Activated T-helper 1 cell treated with anti-CD3 and anti-CD28 coated beads, Interleukin-12 subunit alpha, Interleukin-12 subunit beta, Interleukin-2, Interleukin-4 antibody, amounts not matched to agents 30 ng/mL and 10 ng/mL and 1 ng/mL, durations not matched to agents 14 hours and 24 hours and 36 hours (primary cell): ENCODE measurements at places on chromosomes 16 and 17. TPM values are rescaled to one million over a fixed set of nuclear protein-coding genes. Genes with fewer than 3 reads are reported as not detected.

DNA sequence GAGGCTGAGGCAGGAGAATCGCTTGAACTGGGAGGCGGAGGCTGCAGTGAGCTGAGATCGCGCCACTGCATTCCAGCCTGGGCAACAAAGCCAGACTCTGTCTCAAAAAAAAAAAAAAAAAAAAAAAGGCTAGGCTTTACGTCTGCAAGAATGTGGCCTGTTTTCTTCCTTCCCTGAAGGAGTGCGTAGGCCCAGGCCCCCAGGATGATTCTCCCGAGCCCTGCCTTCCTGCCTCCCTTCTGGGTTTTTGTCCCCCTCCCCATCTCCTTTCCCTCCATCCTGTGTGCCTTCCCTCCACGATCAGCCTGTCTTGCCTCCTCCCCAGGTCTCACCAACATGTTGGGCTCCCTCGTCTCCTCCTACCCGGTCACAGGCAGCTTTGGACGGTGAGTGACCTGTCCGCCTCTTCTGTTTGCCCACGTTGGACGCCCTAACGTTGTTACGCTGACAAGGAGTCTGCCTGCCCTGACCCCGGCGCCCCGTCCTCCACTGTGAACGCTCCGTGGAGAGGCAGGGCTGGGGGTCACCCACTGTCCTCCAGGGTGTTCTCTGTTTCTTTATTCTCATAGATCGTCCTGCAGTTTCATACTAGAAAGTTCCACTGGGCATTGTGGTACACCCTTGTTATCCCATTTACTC, 15.7 kb upstream of the RNF213 start:
- H3K4me1 ChIP-seq: no peaks in the 10 kb centered on the region
- DNase-seq: no peak
- H3K27ac ChIP-seq: no peak overlapping the region
- H3K27me3 ChIP-seq: no peaks in the 10 kb centered on the region
- H3K4me3 ChIP-seq: no peak overlapping the region

DNA sequence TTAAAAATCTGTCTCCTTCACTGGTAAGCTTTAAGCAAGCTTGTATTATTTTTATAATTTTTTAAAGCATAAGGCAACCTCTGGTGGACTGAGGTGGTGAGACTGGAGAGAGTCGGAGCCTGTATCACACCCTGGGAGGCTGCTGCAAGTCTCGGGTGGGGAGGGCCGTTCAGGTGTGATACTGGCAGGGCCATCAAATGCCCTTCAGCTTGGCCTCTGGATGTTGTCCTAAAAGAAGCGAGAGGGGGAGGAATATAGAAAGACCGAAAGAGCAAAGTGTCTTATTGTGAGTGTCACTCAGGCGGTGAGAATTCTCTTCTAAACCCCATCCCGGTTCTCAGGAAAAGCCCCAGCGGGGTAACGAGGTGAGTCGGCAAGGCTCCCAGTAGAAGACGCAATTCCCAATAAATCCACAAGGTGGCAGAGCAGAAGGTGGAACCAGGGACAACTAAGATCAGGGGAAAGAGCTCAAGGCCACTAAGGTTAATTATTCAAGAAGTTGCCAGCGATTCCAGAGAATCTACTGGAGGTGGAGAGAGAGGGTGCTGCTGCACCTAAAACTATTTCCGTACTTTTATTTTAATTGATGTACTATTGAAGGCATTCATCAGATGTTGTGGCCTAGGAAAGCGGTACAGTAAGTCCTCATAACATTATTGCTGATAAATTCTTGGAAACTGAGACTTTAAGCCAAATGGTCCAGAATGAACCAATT, 14.1 kb downstream of the C17orf67 start:
- H3K4me3 ChIP-seq: no peak overlapping the region
- peaks cover 6% of the 10 kb centered on the region for H3K27me3 ChIP-seq
- H3K36me3 ChIP-seq: peaks cover 2% of the 10 kb centered on the region
- peak; percentile 62 for DNase-seq

DNA sequence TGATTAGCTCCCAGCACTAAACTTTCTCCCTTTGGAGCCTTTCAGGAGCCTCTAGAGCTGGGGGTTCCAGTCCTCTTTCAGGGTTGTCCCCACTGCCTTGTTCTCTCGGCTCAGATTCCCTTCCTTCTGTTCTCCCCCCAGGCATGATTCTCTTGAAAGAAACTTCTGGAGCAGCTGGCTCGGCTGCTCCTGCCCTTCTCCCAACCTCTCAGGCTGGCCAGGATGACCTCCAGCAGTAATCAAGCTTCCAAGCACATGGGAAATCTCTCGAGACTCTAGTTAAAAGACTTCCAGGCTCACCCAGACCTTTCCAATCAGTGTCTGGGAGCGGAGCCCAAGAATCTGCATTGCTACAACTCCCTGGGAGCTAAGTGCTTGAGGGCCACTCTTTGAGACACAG, 3.6 kb downstream of the SDK2 start:
- H3K4me1 ChIP-seq: peaks cover 9% of the 10 kb centered on the region
- no peak overlapping the region for H3K27ac ChIP-seq
- H3K27me3 ChIP-seq: peaks cover 28% of the 10 kb centered on the region

DNA sequence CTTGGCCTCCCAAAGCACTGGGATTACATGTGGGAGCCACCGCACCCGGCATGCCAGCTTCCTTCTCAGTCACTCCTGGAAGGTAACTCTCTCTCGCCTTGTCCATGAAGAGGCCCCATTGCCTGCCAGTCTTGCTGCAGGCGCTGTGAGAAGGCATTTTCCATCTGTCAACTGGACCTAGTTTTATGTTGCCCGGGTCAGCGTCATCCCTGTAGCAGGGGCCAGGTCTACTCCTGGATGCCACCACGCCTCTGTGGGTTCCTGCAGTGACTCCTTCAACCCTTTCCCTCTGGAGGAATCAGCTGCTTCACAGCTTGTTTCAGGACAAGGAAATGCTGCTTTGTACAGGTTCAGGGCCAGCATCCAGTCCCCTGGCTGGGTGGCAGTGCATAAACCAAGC, 2.6 kb upstream of the NLRC3 start:
- no peak for DNase-seq
- peaks cover 52% of the 10 kb centered on the region for H3K4me1 ChIP-seq
- H3K27me3 ChIP-seq: no peaks in the 10 kb centered on the region
- peaks cover 7% of the 10 kb centered on the region for H3K36me3 ChIP-seq
- H3K27ac ChIP-seq: peak overlapping the region; percentile 61
- peak overlapping the region; percentile 51 for H3K4me3 ChIP-seq

- DNase-seq: peak; percentile 61
- H3K27ac ChIP-seq: peak overlapping the region; percentile 77
Observed at GRCh38 chr17:1197781-1198490, 18.2 kb upstream of the ABR start.

Gene TBC1D3G
- not detected in 2 replicates for total RNA-seq

DNA sequence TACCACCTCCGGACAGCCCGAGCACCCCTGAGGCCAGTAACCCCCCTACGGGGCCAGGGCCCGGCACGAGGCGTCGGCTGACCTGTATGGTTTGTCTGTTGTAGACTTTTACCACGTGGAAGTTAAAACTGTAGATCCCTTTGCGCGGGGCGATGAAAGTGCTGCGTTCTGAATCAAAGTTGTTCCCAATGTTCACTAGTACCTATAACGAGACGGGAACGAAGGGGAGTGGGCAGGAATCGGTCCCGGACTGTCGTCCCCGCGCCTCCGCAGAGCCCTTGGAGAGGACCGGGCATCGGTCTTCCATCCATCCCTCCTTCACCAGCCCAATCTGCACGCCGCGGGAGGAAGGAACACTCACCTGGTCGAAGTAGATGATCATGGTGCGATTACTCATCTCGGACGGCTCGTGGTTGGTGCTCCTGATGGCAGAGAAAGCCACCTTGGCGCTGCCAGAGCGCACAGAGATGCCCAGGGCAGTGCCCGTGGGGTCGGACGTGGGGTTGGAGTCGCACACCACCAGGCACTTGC, 732 bp downstream of the CBLN1 start:
- no peak overlapping the region for H3K4me3 ChIP-seq
- no peak for DNase-seq

Gene SLC16A13
- total RNA-seq: 14.3 and 14.8 TPM in 2 replicates

Gene NPIPA5
- 11.0 and 16.5 TPM in 2 replicates for total RNA-seq

DNA sequence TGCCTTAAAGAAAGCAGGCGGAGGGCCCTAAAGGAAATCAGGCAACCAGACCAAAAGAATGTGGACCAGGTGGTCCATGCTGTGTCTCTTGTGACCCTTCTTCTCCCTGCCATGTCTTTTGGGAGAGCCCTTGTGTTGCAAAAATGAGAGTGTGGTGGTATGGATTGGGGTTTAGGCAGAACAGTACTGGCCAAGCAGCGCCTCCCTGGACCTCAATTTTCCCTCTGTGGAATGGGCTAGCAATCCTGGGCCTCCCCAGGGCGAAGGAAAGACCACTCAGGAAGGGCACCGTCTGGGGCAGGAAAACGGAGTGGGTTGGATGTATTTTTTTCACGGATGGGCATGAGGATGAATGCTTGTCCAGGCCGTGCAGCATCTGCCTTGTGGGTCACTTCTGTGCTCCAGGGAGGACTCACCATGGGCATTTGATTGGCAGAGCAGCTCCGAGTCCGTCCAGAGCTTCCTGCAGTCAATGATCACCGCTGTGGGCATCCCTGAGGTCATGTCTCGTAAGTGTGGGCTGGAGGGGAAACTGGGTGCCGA, 7.6 kb upstream of the NLRC5 start:
- DNase-seq: no peak
- peaks cover 37% of the 10 kb centered on the region for H3K36me3 ChIP-seq
- H3K27me3 ChIP-seq: no peaks in the 10 kb centered on the region
- H3K4me3 ChIP-seq: no peak overlapping the region

DNA sequence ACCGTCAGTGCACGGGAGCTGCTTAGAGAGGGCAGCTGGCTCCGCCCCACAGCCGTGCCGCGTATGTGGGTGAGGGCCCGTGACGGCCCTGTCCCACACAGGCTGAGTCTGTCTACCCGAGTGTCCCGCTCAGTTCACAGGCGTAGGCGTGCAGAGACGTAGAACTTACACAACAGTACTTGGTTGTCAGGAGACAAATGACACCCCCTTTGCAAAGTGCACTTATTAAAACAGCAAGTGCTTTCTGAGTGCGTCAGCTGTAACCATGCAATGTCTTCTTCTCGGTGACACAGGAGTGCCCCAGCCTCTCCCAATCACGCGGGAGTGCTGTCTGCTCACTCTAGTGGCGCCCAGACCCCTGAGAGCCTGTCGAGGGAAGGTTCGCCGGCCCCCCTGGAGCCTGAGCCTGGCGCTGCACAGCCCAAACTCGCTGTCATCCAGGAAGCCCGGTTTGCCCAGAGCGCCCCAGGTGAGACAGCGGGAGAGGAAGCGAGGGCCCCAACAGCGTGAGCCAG, 64.2 kb downstream of the FOXK2 start:
- peaks cover 7% of the 10 kb centered on the region for H3K4me1 ChIP-seq
- no peak for DNase-seq
- no peak overlapping the region for H3K27ac ChIP-seq
- H3K4me3 ChIP-seq: no peak overlapping the region
- H3K36me3 ChIP-seq: peaks cover 33% of the 10 kb centered on the region

DNA sequence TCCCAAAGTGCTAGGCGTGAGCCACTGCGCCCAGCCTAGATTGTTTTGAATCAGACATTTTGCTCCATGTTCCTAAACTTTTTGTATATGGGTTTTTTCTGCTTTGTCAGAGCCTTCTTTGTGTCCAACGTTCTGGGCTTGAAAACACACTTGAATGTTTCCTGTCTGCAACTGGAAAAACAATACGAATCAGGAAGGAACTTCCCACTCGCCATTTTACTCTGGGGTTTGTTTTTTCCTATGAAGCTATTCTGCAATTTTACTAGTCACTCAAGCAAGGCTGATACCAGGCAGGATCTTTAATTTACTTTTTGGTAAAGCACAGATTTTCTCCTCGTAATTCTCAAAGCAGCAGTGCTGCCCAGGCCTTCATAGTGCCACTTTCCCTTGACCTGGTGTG, 31.6 kb downstream of the ARHGAP17 start:
- no peak overlapping the region for H3K4me3 ChIP-seq
- no peaks in the 10 kb centered on the region for H3K27me3 ChIP-seq
- peak overlapping the region; percentile 44 for H3K27ac ChIP-seq
- H3K4me1 ChIP-seq: peaks cover 54% of the 10 kb centered on the region

DNA sequence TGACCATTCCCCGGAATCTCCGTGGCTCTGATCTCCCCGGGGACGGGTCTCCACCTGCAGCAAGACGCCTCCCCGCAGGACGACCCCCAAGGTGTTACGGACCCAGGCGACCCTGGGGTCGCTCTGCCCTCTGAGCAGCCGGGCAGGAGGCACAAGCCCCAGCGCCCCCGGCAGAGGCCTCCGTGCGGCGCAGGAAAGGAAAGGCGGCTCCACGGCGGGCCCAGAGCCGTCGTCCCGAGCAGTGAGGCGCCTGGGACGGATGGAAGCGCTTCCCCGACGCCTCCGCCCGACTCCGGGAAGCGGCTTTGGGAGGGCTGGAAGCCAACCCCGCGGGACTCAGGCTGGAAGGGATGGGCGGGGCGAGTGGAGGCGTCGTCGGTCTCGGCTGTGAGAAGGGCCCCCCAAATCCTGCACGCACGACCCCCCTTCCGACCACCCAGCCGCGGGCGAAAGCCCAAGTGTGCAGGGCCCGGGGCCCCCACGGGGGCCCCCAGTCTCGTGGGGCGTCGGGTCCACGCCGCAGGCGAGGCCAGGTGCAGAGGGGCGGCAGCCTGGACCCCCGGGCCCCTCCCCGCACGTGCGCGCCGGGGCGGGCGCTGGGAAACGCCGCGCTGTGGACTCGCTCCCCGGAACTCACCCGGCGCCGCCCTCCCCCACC, 32.7 kb upstream of the RPH3AL start:
- peaks cover 2% of the 10 kb centered on the region for H3K36me3 ChIP-seq
- peaks cover 10% of the 10 kb centered on the region for H3K4me1 ChIP-seq
- no peak overlapping the region for H3K27ac ChIP-seq
- peak overlapping the region; percentile 56 for H3K4me3 ChIP-seq
- peaks cover 29% of the 10 kb centered on the region for H3K27me3 ChIP-seq

Gene CD300LB
- not detected in 2 replicates for total RNA-seq

Gene HAGHL
- total RNA-seq: 15.8 and 19.1 TPM in 2 replicates
